ENCODE measurements at places on chromosomes 2 and 18. TPM values are rescaled to one million over a fixed set of nuclear protein-coding genes. Genes with fewer than 3 reads are reported as not detected.

RAD51AP2 gene
- total RNA-seq: 0.10 TPM

GLI2 gene
- 3.4 TPM for total RNA-seq

STPG4 gene
- 10.6 TPM for total RNA-seq

PTPRN gene
- total RNA-seq: not detected

CAPN14 gene
- not detected for total RNA-seq

SMAD2 gene
- 130 TPM for total RNA-seq

ANKRD30BL gene
- not detected for total RNA-seq

REV1 gene
- total RNA-seq: 34.3 TPM

PFN4 gene
- total RNA-seq: not detected

ACTR1B gene
- 42.8 TPM for total RNA-seq

IL36B gene
- total RNA-seq: not detected

VAMP8 gene
- 52.6 TPM for total RNA-seq

KLHL30 gene
- 0.61 TPM for total RNA-seq

DNA sequence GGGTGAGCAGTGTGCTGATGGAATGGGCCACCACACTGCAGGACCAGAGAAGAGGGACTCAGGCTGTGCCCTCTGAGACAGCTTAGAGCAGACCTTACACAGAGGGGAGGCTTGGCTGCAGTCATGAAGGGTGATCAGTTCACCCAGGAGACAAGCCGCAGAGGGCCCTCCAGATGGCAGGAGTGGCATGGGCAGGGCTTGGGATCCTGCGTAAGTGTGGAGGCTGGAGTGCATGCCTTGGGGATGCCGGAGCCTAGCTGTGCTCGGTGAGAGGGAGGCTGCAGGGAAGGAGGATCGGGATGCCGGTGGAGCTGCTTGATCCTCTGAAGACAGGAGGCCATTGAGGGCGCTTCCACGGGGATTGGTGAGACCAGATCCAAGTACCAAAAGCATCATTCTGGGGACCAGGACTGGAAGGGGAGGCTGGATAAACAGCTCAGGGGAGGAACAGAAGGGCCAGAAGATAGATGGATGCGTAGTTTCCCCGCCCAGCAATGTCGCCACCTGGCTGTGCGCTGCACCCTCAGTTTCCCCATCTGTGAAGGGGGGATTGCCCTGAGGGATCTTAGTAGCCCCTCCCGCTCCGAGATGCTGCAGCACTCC, 163.4 kb downstream of the INHBB start:
- DNase-seq: no peak

DNA sequence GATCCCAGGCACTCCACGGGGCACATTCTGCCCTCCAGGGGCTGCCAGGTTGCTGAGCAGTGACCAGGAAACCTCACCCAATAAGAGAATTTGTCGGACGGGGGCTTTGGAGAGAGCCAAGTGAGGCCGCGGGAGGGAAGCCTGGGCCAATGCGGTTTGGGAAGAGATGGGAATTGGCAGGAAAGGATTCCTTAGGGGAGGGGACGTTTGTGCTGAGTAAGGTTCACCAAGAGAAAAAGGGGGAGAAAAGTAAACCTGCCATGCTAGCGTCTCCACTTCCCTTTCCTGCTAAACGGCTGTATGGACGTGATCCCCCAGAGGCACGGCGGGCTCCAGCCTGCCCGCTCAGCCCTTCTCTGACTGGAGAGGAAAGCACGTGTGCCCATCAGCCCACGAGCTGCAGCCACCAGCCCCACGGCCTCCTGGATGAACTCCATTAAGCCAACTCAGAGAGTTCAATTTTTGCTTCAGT, 194.4 kb upstream of the ID2 start:
- DNase-seq: no peak

GRCh38 chr2:196445991-196446390, 193.5 kb upstream of the CCDC150 start:
- DNase-seq: no peak

GRCh38 chr2:62055724-62056336, 140.1 kb upstream of the B3GNT2 start:
- no peak for DNase-seq

- no peak for DNase-seq
These were observed 142.9 kb downstream of the PLCL1 start for GRCh38 chr2:197947219-197947757.

DNA sequence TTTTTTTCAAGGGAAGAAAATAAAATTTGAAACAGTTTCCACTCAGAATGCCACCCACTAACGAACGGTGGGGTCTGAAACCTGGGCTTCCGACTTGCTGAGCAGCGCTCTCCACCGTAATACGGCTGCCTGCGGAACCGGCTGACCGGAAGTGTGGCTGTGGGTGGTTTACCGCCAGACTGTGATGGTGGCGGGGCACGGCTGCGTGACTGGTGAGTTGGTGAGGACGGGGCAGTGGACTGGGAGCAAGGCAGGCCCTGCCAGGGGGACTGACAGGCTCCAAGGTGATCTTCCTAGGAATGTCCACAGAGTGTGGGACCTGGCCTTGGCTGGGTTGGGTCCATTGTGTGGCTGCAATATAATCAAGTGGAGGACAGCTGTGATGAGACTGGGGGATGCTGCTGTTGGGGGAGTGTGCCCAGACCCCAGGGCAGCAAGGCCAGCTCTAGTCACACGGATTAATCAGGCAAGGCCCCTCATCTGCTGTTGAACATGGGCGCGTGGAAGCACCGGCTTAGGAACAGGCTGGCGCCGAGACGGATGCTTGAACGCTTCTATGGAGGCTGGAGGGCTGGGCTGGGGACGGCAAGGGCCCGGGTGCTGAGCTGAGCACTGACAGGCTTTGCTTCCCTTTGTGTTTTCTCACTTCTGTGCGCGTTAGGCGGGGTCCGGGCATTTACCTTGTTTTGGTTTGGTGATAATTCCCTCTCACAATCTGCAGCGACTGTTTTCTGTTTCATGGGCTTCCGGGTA, 357.7 kb upstream of the SPRED2 start:
- no peak for DNase-seq

GRCh38 chr2:172253190-172254052, 150.7 kb upstream of the DLX2 start:
- DNase-seq: peak; percentile 100

DNA sequence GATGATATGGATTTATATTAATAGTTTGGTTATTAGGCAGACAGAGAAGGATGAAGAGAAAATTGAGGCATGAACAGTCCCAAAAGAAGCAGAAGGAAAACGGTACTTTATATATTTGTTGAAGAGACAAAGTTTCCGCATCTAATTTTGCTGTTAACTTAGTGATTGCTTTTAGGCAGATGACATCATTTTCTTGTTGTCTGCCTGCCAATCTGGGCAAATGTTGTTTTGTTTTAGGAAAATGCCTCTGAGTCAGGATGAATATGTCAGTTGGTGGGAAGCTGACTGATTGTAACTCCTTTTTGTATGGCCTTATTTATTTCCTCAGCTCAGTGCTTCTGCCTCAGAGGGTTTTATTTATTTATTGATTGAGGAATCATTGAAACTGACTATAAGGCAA, 52.5 kb upstream of the CAVIN2 start:
- no peak for DNase-seq

GRCh38 chr2:128603411-128603924, 284.8 kb upstream of the HS6ST1 start:
- DNase-seq: no peak

DNA sequence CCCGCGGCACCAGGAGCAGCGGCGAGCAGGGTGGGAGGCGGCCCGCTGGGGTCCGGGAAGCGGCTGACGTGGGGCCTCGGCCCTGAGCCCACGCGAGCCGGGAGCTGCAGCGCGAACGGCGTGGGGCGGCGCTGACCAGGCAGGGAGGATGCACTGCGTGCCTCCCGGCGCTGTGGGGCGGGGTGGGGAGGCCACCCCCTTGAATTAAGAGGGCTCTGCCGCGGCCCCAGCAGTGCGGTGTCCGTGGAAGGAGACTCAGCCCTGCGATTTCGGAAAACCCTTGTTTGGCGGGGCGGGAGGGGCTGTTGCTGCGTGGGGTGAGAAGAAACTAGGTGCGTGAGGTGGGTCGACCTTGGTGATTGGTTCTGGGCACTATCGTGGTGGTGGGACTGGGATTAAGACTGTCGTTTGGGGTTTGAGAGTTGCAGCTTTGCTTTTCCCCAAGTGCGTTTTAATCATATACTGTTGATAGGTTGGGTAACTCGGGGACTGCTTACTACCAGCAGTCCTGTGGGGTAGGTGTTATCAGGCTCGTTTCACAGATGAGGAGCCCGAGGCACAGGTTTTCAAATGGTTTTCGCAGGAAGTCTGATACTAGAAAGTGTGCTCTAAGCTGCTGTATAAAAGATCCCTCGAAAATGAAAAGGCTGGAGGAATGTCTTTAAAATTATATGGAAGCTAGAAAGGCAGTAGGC, 722 bp downstream of the ACSL3 start:
- DNase-seq: no peak

- DNase-seq: no peak
These were observed 154.6 kb downstream of the ACOXL start for GRCh38 chr2:110886826-110887573.

DNA sequence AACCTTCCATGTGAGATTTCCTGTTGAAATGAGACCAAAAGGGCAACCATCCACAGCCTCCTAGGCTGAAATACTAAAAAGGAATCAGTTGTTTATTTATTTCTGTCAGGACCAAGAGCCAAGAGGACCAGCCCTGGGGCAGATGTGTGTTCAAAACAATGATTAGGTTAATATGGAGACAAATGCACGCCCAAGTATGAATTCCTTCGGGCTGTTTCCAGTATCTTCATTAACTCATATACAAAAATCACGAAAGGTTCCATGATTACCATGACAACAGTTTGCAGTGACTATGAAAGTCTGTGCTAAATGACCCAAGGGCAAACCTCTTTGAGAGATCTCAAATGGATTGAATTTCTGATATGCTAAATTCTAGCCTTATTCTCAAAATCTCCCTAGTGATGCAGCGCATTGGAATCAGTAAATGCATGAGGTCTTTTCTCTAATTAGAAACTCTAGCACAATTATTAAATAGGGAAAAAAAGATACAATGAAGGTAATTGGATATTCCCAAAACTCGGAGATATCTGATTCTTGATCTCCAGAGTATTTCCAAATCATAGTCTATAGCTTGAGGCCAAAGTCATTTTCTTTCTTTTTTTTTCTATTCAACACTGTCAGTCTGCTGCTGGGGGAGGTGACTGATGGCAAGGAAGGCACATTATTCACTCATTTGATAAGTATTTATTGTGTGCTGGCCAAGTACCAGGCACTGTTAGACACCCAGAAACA, 35.6 kb downstream of the VIT start:
- no peak for DNase-seq

DNA sequence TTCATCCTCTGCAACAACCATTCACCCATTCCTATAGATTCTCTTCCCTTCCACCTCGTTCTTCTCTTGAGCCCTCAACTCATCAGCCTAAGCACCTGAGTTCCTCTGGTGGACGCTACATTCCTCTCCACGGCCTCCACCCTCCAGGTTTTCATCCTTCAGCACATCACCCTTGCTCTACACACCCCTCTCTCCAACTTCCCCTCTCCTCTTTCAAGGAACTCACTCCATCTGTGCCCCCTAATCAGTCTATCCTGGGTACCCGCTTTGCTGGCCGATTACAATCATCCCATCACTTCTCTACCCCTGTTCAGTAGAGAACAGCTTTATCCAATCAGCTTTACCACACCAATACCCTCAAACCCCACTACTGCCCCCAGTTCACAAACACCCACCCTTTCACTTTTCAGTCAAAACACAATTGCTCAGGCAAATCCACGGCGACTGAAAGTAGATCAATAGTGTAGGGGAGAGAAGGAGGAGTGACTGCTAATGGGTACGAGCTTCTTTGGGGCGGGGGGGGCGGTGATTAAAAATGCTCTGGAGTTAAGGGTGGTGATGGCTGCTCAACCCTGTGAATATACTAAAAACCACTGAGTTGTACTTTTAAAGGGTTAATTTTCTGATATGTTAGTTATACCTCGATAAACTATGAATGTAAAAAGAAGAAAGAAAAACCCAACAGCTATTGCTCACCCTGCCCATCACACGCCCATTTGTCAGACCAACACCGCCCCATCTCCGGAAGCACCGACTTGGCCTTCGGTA, 857 bp downstream of the DYM start:
- DNase-seq: no peak

- no peak for DNase-seq
These were observed 8.9 kb downstream of the TRAPPC12 start for GRCh38 chr2:3388412-3388738.

DNA sequence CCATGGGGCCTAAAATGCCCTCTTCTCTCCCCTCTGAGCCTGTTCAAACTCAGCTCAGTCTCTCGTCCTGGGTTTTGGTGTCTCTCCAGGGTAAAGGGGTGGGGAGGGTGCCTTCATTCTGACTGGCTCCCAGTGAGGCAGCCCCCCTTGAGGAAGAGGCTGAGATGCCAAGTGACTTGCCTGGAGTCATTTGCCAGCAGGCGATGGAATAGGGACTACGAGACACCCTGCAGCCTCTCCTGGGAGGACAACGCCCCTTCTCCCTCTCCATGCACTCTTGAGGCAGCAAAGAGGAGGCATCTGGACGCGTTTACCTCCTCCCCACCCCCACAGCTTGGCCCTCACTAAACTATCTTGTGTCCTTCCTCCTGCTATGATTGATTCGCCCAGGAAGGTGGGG, 760 bp upstream of the STON1 start:
- no peak for DNase-seq

- DNase-seq: no peak
These were observed 39.7 kb downstream of the GRHL1 start for GRCh38 chr2:9991221-9991620.

GRCh38 chr2:234404957-234405356, 91.9 kb downstream of the ARL4C start:
- no peak for DNase-seq

- peak; percentile 80 for DNase-seq
These were observed 131.9 kb downstream of the MYO1B start for GRCh38 chr2:191376981-191377629.

- no peak for DNase-seq
These were observed 50.3 kb upstream of the FOSL2 start for GRCh38 chr2:28342081-28342967.

Measured in HCT116 (cell line).